ENCODE measurements at places on chromosomes 3 and 15.

GRCh38 chr3:72210261-72210660 lies 425.3 kb upstream of the PROK2 start:
- no peak for DNase-seq

DNA sequence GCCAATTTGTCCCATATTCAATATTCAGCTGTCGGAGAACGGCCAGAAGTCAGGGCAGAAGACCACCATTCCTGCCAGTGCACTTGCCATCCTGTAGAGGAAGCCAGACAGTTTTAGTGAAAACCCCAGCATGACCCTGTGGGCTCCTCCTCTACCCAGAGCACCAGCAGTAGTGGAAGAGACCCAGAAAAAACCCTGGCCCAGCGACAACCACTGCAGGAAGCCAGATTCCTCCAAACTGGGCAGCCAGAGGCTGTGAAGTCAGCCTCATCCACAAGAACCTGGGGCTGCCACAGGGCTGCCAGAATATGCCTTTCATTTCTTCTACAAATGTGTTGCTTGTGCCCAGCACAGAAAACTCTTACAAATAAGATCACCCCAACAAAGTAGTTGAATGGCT lies 67.3 kb downstream of the HMCES start:
- no peak for DNase-seq

DNA sequence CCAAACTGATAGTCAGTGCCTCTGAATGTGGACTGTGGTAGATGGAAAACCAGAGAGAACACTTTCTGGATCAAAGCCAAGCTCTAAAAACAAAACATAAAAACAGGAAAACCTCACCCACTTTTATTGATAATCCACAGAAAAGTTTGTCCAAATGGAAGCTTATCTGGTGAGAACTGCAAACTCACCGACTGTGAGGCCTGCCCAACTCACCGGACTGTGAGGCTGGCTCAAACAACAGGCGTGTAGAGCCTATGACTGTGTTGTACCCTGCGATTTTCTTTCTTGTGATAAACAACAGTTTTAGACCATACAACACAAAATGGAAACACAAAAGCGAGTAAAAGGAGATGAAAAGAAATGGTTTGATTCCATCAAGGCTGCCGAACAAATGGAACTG lies 7.2 kb downstream of the PRR23C start:
- DNase-seq, result no peak

GRCh38 chr15:51232581-51232980 lies 105.8 kb downstream of the CYP19A1 start:
- no peak for DNase-seq

DNA sequence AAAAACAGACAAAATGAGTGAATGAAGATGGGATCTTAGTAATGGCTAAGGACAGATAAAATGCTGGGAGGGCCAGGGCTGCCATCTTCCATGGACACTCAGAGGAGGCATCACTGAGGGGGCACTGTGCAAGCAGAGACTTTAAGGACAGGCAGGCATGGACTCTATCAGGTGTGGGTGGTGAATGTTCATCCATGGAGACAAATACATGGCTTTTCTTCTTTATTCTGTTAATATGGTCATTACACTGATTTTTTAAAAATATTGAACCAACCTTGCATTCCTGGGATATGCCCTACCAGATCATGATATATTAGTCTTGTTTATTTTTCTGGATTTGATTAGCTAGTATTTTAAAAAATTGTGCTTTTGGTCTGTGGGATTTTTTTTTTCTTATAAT lies 12.2 kb downstream of the NUP210 start:
- DNase-seq, result no peak

GRCh38 chr3:26259176-26259575 lies 363.4 kb upstream of the LRRC3B start:
- no peak for DNase-seq

DNA sequence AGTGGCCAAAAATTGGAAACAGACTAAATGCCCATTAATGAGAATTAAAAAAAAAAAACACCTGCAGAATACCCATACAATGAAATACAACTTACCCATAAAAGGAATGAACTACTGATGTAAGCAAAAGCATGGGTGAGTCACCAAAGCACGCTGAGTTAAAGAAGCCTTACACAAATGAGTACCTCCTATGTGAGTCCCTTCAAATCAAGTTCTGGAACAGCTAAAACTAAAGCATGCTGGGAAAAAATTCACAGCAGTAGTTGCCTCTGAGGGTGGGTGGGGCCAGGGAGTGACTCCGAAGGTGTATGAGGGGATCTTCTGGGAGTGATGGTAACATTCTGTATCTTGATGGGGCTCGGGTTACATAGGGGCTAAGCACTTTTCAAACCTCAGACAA lies 11.4 kb downstream of the MYO5C start:
- DNase-seq, result peak; percentile 9

- DNase-seq, result no peak
Measured at GRCh38 chr15:65620833-65621232, 905 bp upstream of the SLC24A1 start.

Data from HEK293T (cell line).